ENCODE measurements at places on chromosomes 5 and 9.

GRCh38 chr5:68458416-68459021 lies 243.0 kb downstream of the PIK3R1 start:
- DNase-seq: no peak

DNA sequence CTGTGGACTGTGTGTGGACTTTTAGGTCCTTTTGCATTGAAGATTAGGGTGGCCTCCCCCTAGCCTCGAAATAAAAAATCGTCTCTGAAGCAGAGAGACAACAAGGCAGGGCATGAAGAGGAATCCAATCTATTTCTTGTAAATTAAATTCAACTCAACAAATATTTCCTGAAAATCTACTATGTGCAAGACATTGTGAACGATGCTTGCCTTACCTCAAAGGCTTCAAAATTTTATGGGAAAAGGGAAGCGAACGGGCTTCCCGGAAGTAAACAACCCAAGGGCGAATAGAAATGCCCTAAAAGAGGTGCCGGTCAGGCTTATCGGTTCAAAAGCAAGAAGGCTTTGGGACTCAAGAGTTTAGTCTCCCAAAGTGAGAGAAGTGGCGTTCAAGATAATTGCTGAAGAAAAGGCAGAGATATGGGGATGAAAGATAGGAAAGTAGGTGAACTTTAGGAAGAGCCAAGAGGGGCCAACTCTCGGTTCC lies 525 bp downstream of the KIF24 start:
- no peak for DNase-seq

- DNase-seq: no peak
These were observed 9.5 kb downstream of the INVS start for GRCh38 chr9:100108559-100108958.

GRCh38 chr5:162684145-162684544 lies 616.6 kb downstream of the GABRG2 start:
- DNase-seq: no peak

GRCh38 chr5:109252731-109253130 lies 157.0 kb downstream of the PJA2 start:
- no peak for DNase-seq

DNA sequence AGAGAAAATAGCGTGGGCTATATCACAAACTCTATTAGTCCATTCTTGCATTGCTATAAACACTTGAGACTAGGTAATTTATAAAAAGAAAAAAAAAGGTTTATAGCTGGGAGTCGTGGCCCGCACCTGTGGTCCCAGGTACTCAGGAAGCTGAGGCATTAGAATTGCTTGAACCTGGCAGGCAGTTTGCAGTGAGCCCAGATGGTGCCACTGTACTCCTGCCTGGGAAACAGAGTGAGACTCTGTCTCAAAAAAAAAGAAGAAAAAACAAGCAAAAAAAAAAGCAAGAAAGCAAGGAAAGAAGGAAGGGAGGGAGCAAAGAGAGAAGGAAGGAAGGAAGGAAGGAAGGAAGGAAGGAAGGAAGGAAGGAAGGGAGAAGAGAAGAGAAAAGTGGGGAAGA lies 904.2 kb upstream of the EDIL3 start:
- DNase-seq: no peak

- no peak for DNase-seq
These were observed 140.6 kb downstream of the SEMA5A start for GRCh38 chr5:9405196-9405754.

- no peak for DNase-seq
These were observed 536.9 kb upstream of the ZNF608 start for GRCh38 chr5:125283372-125283771.

DNA sequence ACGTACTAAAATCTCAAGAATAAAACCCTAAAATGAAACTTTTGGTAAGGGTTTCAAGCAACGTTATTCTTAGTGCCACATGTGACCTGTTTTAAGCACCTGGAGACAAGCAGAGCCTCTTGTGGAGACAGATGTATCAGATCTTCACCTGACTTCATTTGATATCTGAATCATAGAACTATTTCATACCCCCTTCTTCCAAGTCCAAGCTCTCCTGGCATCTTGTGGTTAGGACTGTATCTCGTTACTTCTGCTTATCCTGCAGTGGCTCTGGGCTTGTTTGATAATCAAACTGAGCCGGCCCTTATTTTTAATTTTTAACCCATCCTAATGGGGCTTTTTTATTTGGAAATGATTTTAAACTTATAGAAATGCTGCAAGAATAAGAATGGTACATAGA lies 11.1 kb upstream of the FSD1L start:
- no peak for DNase-seq

DNA sequence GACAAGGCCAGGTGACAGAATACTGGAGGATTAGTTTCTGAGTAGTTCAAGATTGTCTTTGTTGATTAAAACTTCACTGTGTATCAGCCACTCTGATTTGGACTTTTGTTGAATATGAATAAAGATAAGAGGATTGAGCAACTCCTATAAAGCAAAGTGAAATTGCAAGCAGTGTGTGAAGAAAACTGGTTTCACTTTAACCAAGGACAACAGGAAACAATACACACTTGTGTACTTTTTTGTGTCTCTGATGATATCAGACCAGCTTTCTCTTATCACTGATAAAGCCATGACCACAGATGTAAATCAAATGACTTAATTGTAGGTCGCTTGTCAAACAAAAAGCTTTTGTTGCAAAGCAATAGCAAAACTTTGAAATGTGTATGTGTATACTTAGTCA lies 268.6 kb downstream of the FER start:
- DNase-seq: no peak

DNA sequence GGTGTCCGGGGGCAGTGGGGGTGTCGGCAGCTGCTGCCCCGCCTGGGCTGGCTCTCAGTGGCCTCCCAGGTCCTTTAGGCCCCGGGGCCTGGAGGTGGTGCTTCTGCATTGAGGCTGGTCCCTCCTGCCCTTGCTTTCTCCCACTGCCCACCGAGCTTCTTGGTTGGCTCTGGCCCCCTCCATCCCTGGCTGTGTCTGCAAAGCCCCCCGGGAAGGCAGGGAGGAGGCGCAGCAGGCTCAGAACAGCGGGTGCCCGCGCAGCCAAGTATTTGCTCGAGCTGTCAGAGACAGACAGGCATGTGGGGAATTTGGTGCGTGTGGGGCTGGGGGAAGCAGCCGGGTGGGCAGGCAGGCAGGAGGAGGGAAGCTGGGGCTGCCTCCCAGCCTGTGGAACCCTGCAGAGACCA lies 11.5 kb downstream of the CXXC5 start:
- DNase-seq: no peak

- DNase-seq: no peak
These were observed 117.1 kb upstream of the ZNF462 start for GRCh38 chr9:106745876-106746275.

DNA sequence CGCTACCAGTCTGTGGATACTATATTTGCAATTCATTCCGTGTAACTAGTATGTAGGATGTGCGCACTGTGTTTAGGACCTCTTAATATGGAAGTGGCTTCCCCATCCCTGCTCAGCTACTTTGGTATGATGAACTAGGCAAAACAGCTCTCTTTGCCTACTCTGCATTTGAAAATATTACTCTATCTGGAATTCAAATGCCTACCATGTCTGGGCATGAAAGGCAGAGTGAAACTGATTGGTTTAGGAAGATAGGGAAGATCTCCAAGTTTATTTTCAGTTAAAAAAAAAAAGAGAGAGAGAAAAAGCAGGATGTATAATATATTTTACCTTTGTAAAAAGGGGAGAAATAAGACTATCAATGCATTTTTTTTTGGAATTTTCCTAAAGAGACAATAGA lies 74.1 kb upstream of the ELL2 start:
- no peak for DNase-seq

GRCh38 chr9:111287127-111287526 lies 42.9 kb downstream of the OR2K2 start:
- no peak for DNase-seq

GRCh38 chr9:94188246-94188645 lies 70.9 kb upstream of the ZNF169 start:
- DNase-seq: no peak

DNA sequence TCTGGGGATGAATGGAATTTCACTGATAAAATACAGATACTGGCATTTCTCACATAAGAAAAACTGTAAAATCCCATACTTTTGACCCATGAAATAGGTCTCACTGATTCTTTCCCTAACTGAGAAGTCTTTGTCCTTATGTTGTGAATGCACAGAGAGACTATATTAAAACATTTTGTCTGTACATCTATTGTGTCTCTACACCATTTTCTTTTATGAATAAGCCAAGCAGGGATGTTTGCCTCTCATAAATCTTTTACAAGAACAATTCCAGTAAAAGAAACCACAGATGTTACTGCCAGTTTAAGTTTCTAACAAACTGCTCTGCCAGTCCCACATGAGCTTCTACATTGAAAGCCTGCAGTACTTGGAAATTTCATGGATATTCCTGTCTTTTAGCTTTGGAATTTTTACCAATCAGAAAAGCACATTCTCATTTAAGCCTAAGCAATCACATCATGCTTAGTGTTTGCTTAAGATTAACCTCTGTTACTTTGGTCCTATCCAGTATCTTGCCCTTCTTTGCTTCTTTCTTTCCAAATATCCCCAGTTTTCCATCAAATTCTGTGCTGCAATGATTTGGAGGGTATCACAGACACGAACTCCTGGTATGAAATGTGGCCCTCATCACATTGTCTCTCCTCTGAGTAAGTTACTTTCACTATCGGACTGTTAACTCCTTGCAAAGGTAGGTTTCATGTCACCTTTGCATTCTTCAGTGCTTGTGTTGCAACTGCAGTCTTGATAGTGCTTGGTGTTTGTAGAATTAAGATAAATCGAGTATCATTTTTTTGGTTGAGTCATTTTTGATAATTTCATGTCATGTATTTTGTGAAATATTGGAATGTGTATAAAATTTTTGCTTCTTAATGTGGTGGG lies 415.1 kb upstream of the ADAMTSL1 start:
- no peak for DNase-seq

DNA sequence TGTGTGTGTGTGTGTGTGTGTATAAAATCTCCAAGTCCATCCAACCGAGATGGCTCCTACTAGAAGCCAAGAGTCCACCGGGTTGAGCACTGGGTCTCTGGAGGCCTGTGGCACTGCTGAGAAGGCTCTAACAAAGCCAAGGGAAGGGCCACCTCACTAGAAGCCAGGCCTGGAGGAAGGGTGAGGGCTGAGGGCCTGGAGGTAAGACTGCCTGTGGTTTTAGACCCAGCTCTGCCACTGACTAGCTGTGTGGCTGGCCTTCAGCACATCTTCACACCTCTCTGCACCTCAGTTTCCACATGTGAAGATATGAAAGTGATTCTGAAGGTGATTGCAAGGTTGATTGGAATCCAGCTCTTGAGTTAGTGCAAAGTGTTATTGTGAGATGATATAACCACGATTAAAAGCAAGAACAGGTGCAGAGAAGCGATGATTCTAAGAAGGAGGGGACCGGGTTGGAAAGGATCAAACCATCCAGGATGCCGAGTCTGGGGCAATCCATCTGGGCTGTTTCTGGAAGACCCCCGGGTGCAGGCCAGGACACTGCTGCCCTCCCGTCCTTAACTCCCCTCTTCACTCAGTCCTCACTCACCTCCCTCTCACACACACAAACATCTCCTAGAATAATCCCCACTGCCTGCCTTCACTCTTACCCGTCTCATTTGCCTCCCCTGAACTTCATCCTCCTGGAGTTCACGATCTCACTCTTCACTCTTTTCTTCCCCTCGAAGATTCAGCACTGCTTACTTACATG lies 2.3 kb downstream of the IL4 start:
- DNase-seq: no peak

DNA sequence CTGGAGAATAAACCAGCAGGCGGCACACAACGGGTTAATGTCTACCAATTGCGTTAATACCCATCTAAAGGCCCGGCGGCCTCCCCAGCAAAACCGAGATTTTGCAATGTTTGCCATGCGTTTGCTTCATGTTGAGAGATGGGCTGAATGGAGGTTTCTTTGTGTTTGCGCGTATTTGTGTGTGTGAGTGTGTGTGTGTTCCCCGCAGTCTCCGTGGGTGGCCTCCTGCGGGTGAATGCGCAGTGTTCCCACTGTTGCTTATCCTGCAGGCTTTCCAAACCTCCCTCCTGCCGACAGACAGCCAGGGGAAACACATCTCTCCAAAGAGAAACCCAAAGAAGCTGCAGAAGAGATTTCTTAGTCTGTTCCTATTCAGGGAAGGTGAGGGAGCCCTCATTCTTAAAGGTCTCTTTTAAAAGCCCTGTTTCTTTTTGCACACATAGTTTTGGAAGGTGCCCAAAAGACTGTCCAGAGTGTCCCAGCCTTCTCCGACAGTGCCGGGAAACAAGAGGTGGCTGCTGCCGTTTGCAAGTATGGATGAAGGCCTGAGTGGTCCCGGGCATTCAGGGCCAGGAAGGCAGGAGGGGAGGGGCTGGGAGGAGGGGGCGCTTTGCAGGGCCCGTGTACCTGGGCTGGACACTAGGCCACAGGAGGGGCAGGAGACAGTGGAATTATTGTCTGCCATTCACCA lies 103.8 kb upstream of the ERCC6L2 start:
- no peak for DNase-seq

DNA sequence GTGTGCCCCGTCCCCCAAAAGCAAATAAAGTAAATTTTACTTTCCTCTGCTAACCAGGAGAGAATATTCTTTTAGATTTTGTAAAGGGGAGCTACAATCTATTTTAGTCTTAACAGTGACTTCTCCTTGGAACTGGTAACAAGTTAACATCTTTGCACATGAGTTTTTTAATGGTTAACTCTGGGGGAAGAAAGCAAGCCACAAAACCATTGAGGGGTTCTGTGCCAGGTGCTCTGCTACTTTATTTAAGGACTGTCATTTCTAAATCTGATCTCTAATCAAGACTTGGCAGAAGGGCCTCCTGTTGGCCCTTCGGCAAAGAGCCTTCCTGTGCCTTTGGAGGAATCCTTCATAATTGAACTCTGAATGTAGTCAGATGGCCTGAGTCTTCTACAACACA lies 153.4 kb downstream of the SLC12A2 start:
- no peak for DNase-seq

GRCh38 chr5:123099514-123100151 lies 10.6 kb downstream of the PRDM6 start:
- no peak for DNase-seq

GRCh38 chr5:52844885-52845284 lies 57.2 kb downstream of the ITGA1 start:
- DNase-seq: no peak

- no peak for DNase-seq
These were observed 7.8 kb downstream of the CCT5 start for GRCh38 chr5:10257870-10258269.

- no peak for DNase-seq
These were observed 16.1 kb downstream of the NIPSNAP3B start for GRCh38 chr9:104779946-104780535.

GRCh38 chr9:72477930-72478518 lies 43.4 kb upstream of the TMC1 start:
- no peak for DNase-seq

- DNase-seq: no peak
These were observed 14.2 kb downstream of the PTPN3 start for GRCh38 chr9:109483744-109484429.

DNA sequence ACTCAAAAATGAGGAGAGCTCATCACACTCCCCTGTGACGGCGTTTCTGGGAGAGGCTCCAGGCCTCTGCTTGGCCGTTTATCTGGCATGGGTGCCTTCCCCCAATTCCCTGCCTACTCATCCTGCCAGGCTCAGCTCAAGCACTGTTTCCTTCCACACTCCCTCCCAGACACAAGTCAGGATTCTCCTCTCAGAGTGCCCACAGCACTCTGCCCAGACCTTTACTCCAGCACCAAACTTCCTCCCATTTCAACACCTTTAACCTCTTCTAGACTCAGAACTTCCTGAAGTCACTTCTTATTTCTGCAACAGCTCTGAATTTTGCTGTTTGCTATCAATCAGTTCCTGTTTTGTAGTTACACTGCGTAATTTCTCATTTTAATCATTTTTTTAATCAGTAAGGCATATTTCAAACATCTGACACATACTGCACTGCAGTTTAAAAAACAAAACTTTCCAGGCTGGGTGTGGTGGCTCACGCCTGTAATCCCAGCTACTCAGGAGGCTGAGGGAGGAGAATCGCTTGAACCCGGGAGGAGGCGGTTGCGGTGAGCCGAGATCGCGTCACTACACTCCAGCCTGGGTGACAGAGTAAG lies 16.0 kb downstream of the TRMO start:
- DNase-seq: no peak
